NCI-H2107 (cell line): ENCODE measurements at places on chromosomes 12 and 14.

DNA sequence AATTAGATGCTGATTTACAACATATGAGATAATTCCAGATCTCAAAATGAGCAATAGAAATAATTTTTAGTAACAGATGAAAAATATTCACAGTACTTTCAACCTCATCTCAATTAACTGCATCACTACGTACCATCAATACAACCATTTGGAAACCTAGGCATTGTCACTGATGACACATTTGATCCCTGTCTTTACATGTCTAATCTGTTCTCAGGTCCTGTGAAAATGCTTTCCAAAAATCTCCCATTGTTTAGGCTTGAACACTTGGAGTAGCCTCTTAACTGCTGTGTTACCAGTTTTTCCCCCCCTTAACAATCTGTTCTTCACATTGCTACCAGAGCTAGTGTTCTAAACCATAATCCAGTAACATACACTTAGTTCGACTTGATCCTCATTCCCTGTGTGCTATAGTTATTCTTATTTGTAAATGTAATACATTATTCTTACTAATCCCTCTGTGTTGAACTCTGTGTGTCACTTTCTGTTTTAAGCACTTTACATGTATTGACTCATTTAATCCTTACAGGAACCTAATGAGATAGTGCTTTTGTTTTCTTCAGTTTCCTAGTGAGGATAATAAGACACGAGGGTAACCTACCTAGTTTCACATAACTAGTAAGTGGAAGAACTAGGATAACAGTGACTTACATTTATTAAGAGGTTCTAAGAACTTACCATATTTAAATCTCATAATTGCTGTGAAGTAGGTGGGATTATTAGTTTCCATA is 41.7 kb downstream of the LARP4 start:
- DNase-seq: no peak

DNA sequence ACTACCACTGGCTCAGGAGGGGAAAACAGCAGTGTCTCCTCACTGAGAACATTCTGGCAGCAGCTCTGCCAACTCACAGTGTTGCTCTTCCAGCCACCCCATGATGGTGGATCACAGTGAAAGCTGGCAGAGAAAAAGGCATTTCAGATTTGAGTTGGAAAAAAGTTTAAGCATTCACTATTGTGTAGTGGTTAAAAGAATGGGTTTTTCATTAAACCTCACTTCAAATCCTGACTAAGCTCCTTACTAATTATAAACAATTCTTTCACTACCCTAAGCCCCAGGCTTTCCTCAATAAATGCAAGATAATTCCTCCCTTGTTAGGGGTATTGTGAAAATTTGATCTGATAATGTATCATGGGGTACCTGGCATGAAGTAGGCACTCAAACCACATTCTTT is 518.1 kb downstream of the SNAPC1 start:
- DNase-seq: no peak

- no peak for DNase-seq
Measured at GRCh38 chr14:77206877-77207389, 25.3 kb downstream of the TMEM63C start.

GRCh38 chr12:115584156-115584555 is 693.3 kb downstream of the MED13L start:
- no peak for DNase-seq

DNA sequence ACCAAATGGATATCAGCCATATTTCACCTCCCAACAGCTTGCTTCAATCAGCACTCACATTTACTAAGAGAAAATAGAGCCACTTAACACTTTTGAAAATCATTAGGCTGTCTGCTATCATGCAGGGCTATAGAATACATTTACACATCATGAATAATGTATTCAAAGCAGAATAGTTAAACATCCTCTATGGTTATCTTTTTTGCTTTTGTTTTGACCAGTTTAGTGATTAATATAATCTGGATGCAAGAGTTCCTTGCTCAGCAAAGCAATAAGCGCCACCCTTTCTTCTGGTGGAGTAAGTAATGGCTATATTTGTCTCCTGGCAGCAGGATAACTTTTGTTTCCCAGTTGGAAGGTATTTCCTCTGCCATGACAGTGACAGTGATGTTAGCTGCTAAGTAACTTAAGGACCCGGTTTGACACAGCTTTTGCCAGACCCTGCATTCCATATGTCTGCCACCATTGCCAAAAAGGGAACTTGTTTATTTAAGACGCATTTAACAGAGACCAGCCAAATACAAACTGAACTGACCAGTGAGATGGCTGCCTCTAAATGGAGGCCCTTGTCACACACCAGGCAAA is 70.3 kb upstream of the NR2C1 start:
- DNase-seq: no peak

GRCh38 chr12:63843254-63843720 is 1.2 kb upstream of the SRGAP1 start:
- no peak for DNase-seq

- no peak for DNase-seq
Measured at GRCh38 chr12:100995771-100996170, 201.2 kb downstream of the ANO4 start.

DNA sequence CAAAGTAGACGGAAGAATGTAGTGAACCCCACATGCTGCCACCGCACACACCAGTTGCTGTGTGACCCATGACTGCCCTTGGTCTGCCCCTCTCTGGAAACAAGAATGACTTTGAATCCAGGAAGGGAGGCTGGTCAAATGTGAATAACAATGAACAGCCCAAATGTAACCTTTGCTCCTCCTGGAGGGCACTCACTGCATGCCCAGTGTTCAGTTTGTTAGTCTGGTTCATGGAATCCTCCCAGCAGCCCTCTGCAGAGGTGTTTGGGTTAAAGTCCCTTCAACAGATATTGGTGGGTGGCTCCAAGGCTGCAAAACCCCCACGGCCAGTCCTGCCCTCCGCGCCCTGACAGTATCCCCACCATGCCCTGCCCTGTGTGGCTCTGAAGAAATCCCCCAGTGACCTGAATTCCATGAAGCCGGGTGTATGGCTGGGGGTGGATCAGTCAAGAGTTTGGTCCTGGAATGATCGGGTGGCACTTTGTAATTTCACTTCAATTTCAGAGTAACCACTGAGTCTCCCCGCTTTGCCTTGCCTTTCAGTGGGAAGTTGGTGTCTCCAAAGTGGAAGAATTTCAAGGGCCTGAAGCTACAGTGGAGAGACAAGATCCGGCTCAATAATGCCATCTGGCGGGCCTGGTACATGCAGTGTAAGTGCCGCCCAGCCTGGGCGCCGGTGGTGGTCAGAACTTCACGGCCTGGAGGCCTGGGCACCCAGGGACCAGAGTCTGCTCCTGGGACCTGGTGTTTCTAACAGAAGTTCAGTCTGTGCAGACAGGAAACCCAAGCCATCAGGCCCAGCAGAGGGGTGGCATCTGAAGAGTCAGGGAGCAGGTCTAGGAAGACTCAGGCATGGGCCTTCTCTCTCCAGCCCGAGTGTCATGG is 47.1 kb downstream of the IL31 start:
- DNase-seq: no peak

- no peak for DNase-seq
Measured at GRCh38 chr12:13288501-13288900, 92.0 kb downstream of the EMP1 start.

GRCh38 chr14:104656014-104656714 is 33.3 kb upstream of the INF2 start:
- DNase-seq: no peak

DNA sequence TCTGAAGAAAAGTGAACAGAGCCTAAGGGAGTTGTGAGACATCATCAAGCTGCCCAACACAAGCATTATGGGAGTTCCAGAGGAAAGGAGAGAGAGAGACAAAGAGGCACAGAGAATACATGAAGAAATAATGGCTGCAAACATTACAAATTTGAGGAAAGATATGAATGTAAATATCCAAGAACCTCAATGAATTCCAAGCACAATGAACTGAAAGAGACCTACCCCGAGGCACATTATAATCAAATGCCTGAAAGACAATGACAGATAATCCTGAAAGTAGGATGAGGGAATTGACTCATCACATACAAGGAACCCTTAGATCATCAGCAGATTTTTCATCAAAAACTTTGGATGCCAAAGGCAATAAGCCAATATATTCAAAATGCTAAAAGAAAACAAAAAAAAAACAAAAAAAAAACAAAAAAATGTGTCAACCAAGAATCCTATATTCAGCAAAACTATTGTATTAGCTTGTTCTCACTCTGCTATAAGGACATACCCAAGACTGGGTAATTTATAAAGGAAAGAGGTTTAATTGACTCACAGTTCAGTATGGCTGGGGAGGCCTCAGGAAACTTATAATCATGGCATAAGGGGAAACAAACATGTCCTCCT is 37.8 kb downstream of the BCL2L14 start:
- no peak for DNase-seq

DNA sequence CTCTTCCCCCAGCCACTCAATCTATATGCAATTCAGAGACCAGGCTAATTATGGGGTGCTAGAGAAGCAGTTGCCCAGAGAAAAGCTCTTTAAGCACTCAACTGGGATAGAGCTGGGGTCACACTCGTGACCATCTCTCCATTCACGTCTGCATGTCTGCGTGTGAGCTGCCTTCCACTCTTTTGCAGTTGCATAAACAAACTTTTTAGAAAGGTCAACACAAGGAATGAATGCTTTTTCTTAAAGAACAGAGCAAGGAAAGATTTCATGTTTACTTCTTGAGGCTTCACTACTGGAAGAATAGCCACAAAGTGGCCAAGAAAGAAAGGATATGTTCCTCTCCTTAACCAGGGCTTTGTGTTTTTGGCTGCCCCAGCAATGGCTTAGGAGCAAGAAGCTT is 151.1 kb downstream of the SAMD4A start:
- no peak for DNase-seq

DNA sequence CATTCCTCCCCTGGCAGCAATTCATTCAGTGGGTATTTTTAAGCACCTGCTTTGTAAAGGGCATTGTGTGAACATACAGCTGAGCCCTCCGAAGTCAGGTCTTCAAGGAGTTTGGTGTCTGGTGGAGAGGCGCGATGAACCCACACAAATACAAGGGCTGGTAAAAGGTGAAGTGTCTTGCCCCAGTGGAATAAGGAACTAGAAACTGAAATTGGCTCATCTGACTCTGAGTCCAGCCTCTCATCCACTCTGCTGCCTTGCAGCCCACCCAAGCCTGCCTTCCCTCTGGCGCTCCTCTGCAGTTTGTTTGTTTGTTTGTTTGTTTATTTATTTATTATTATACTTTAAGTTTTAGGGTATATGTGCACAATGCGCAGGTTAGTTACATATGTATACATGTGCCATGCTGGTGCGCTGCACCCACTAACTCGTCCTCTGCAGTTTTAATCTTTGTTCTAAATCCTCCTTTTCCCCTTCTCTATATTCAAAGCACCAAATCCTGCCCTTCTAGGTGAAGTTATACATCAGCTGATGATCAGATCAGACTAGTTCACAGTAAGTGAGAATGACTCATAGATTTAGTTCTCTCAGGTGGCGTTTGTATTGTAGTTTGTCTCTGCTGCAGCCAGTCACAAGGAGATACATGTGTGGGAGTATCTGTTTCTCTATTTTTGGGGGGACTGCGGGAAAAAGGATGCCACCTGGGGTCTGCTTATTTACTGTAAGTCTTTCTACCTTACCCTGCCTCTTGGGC is 394.5 kb downstream of the APAF1 start:
- no peak for DNase-seq

DNA sequence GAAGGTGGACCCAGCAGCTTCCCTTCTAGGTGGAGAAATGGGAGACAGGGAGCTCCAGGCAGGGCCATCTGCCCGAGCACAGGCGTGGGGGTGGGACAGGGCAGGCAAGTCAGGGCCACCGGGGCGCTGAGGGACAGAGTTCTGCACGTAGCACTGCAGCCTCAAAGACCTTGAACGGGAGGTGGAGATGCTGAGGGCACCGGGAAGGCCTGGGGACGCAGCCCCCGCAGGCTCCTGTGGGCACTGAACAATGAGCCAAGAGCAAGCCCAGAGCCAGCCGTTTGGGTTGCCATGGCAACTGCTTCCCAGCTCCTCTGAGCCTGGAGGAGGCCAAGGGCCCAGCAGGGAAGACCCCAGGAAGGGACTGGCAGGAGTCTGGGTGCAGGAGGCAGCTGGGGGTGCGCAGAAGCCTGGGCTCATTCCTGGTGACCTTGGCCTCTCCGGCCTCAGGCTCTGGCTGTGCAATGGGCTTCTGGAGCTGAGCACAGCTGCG is 3.4 kb downstream of the LBHD2 start:
- no peak for DNase-seq

DNA sequence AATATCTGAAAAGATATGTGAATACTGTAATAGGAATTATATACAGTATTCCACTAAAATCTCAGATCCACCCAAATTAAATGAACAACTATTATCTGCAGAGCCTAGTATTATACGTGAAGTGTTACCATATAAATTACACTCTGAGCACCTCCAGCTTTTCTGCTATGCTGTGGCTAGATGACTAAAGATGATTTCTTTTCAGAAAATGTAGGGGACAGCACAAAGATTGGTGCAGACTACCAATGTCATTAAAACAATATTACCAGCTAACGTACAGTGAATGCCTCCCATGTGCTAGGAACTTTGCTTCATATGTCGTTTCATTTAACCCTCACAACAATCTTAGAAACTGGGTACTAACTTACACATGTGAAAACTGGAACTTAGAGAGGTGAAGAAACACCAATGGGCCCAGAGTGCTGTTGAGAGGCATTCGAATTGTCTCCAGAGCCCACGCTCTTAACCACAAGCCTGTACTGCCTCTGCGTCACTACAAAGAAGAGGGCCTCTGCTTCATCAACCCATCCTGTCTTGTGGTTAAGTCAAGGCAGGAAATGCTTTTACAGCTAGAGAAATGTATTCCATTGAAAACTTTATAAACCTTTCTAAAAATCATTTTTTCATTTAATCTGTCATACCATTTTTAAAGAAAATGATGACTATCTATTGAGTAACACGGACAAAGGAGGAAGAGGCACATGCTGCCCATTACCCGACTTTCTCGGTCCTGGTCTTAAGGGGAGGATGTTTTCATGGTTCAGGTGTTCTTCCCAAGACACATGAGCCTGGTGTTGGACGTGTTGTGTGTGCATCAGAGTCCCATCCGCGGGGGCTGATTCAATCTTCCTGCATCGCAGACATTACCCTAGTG is 1.3 kb downstream of the GPR65 start:
- no peak for DNase-seq

GRCh38 chr14:43900173-43900655 is 606.9 kb downstream of the FSCB start:
- DNase-seq: no peak

GRCh38 chr12:71092290-71092689 is 65.5 kb downstream of the TSPAN8 start:
- no peak for DNase-seq

GRCh38 chr14:101179691-101180211 is 276.2 kb upstream of the RTL1 start:
- no peak for DNase-seq

- peak; percentile 44 for DNase-seq
Measured at GRCh38 chr14:77157740-77158139, 16.1 kb upstream of the ZDHHC22 start.

DNA sequence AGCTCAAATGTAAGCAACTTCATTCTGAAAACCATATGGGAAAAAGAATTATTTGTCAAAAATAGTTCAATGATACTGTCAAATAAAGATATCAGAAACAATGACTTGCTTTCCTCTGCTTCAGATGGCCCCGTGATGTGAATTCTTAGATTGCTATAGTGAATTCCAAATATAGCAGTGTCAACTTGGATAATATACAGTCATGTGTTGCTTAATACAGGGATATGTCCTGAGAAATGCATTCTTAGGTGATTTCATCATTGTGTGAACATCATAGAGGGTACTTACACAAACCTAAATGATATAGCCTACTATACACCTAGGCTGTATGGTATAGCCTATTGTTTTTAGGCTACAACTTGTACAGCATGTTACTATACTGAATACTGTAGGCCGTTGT is 108.7 kb upstream of the MIS18BP1 start:
- DNase-seq: no peak
